ENCODE measurements at places on chromosomes 2 and 18.

DNA sequence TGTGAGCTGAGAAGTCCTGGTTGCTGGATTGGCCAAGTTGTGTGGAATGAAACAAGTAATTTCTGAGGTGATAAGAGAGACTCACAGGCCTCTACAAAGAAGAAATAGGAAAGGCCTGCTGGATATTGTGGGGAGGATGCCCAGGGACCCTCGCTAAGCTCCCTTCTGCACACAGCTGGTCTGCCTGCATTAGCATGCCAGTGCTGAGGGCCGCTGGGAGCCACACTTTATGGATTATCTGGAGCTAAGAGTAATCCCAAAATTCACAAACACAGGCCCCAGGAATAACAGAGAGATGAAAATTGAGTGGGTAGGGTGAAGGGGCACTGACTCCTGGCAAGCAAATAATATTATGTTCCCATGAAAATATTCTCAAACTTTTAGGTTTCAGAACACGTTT, 114.9 kb upstream of the SIX3 start:
- DNase-seq: no peak

DNA sequence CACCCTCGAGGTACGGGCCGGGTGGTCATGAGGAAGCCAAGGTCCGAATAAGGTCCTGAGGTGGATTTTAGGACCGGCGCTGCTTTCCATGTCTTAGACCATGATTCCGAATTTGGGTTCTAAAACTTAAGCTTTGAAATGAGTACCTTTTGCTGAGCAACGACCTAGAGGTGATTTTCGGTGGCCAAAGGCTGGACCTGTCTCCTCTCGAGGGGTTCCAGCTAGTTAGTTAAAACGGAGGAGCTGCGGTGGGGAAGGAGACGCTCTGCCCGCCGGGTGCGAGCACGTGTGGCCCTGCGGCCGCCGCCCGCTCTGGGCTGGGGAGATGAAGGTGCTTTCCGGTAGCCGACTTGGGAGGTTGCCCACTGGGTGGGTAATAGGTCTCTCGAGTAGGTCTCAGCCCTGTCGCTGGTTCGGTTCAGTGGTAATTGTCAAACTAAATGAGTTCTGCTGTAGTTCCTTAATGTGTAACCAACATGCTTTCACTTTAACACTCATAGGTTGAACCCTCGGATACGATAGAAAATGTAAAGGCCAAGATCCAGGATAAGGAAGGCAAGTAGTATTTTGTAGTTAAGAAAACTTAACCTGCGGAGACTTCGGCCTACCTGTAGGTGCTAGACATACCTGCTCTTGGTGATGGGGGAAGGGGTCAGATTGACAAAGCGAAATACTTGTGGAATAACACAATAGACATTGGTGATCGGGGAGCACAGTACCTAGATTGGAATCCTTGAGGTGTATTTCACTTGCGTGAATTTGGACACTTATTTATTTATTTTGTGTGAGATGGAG, 572 bp downstream of the RPS27A start:
- peak; percentile 29 for DNase-seq

GRCh38 chr2:238431456-238431855, 4.7 kb downstream of the ASB1 start:
- no peak for DNase-seq

DNA sequence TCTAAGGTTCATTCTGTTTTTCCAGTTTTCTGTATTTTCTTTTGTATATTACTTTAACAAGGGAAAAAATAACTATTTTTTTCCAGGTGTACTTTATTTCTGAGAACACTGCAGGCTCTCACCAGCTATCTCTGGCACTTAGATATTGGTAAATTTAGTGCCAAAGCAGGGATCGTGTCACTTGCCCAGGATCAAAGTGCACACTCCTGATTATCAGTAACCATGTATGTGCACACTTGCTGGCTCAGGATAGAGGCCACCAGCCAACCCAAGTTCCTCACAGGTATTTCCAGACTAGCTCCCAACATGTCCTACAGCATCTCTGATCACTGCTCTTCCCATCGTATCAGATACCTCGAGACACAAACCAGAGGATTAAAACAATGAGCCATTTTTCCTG, 5.8 kb upstream of the FZD5 start:
- no peak for DNase-seq

- DNase-seq: peak; percentile 65
Observed at GRCh38 chr2:237744613-237745249, 53.8 kb upstream of the RBM44 start.

GRCh38 chr2:142892715-142893114, 15.3 kb downstream of the KYNU start:
- DNase-seq: no peak

GRCh38 chr2:136215908-136216472, 98.0 kb upstream of the CXCR4 start:
- no peak for DNase-seq

DNA sequence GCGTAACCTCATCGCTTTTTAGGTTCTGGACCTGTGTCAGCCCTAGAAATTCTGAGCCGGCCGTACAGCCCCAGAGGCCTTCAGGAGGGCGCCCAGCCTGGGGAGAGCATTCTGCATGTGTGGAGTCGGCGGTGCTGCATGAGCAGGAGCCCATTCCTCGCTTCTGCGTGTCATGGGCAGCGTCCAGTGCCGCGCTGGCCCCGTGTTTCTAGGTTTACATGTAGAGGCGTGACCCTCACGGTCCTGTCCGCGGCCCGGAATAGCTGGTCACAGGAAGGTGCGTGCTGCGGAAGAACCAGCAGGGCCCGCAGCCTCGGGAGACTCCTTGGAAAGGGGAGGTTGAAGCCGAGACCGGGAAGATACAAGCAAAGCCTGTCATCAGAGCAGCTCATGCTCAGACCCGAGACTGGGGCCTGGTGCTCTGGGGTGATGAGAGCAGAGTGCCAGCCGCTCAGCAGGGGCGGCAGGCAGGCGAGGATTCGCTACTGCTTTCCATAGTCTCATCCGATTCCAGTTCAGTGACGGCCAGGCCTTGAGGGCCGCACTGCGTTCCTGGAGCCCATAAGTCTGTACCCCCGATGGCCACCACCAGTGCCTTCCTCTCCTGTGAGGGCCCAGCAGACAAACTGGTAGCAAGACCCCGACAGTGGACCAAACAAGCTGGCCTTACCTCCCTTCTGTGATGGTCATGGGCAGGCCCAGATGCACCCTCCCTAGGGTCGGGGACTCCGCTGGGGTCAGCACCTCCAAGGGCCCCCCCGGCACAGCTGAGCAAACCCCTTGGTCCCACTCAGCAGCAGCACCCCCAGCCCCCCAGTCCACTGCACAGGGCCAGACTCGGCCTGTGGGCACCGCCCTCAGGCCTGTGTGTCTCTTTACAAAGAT, 15.6 kb upstream of the NFATC1 start:
- DNase-seq: no peak

DNA sequence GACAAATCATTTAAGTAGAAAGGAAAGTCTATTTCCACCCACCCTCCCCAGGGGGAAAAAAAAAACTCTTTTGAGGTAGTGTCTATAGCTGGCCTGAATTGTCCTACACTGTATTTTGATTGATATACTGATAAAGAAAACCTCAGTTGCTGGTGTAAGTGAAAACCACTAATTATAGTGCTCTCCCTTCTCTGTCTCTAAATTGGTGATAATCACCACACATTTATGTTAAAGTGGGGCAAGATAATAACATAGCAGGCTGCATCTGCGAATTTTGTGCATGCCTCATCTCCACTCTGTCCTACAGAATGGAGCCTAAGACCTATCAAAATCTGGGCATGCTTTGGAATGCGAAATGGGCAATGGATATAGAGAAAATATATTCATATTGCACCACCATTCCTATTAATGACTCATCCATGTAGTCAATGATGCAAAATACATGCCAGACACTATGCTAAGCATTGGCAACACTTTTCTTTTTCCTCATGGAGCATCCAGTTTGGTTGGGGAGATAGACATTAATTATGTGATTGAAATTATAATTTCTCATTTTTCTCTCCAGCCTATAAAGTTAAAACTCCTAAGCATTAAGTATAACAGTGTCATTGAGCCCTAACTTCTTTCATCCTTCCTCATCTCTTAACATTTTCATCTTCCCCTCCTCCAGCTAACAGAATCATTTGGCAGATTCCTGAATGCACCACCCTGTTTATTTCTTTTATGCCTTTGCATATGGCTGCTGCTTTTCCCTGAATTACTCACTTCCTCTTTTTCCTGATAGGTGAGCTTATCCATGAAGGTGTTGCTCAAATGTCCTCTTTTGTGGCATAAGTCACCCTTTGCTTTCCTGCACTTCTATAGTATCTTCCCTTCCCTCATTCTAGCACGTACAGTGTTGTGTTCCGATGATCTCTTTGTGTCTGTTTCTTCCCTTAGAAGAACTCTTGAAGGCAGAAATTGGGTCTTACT, 58.2 kb downstream of the SLC9A2 start:
- DNase-seq: no peak

- DNase-seq: no peak
Observed at GRCh38 chr2:20062615-20063545, 11.5 kb upstream of the LAPTM4A start.

- no peak for DNase-seq
Observed at GRCh38 chr2:177783835-177784744, 288.5 kb downstream of the PDE11A start.

- DNase-seq: no peak
Observed at GRCh38 chr2:118250463-118250862, 162.2 kb downstream of the INSIG2 start.

DNA sequence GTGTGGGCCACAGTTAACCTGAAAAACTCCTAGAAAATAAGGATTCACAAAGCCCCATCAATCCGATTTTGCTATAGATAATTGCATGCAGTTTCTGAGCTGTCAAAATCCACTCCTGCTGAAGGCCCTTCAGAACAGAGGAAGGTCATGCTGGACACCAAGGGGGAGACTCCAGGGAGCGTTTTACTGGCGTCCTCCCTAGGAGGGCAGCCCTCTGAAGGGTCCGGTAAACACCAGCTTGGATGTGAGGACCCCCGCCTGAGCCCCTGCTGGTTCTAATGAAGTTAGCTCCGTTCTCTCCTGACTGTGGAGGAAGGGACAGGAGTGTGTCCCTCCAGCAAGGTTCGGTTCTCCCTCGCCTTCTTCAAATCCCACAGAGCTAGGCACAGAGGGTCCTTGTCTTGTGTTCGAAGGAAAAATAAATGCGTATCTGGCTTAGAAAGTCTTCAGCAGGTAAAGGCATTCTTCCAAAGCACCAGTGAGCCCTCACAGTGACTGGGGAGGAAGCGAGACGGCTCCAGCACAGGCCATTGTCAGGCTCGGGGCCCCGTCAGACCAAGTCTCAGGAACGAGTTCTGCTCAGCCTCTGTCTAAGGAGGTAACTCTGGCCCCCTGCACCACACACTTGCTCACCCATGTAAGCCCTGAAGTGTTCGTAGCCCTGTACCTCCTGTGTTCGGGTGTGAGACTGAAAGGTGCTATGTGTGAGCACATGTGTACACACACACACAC, 41.6 kb downstream of the CABLES1 start:
- no peak for DNase-seq

GRCh38 chr18:13502585-13502984, 223.8 kb downstream of the FAM210A start:
- DNase-seq: no peak

- no peak for DNase-seq
Observed at GRCh38 chr2:227370791-227371312, 8.3 kb downstream of the TM4SF20 start.

DNA sequence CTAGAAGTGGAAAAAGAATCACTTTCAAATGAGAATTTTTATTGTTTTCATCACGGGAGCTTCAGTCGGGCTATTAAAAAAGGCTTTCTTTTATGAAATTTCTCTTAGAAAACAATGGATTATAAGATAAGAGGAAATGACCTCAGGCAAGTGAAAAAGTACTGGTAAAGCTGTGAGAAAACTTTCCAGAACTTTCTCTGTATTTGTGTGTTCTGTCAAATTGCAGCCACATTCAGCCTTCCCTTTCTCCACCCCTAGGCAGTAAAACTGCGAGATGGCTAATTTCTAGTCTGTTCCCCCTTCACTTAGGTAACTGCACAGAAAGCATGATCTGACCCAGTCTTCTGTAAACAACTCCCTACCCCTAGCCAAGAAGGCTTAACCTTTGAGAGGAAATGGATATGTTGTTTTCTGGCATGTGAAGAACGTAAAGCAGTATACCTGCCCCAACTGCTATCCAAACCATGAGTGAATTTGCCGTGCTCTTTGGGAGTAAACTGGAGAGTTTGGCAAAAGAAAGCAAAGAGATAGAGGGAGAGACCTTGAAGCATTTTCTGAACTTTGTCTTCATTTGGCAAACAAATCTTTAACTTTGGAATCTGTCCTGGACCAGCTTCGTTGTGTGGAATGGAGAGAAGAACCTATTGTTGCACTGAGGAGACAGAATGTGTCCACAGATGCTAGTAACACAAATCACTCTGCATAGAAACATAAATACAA, 105.4 kb downstream of the ETAA1 start:
- no peak for DNase-seq

DNA sequence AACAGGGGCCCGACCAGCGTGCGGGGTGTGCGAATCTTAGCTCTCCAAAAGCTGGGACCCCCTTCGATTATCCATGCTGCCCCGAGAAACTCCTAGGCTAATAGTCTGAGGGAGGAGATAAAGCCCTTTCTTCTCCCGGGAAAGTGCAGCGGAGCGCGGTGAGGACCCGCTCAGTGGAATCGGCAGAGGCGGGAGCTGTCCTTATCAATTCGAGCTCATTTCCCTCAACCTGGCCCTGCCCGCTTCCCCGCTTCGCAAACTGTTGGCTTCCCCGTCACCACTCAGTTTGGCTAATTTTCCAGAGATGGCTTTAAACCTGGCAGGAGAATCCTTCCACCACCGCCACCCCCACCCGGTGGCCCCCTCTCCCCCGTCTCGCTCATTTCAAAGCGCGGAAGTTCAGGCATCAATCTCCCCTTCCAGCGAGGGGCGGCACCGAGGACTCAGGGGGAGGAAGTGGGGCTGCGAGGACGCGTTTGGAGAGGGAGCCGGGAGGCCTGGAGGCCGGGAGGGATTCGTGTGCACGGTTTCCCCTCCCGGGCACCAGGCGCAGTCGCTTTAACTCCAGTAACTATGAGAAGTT, 1.6 kb downstream of the KLHL14 start:
- no peak for DNase-seq

DNA sequence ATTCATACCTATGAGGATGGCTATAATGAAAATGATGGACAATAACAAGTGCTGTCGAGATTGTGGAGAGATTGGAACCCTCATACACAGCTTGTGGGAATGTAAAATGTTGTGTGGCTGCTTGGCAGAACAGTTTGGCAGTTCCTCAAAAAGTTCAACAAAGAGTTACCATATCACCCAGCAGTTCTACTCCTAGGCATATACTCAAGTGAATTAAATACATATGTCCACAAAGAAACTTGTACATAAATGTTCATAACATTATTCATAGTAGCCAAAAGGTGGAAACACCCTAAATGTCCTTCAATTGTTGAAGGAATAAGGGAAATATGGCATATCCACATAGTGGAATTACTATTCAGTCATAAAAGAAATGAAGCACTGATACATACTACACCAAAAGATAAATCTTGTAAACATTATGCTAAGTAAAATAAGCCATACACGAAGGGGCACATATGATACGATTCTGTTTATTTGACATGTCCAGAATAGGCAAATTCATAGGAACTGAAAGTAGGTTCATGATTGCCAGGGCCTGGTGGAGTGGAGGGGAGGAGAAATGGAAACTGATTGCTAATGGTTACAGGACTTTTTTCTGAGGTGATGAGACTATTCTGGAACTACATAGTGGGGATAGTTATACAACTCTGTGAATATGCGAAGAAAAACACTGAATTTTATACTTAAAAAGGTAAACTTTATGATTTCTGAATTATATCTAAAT, 92.1 kb downstream of the ADAM23 start:
- no peak for DNase-seq

GRCh38 chr2:229408356-229408755, 137.3 kb upstream of the PID1 start:
- no peak for DNase-seq

- no peak for DNase-seq
Observed at GRCh38 chr2:168825126-168825525, 22.7 kb downstream of the NOSTRIN start.

- DNase-seq: no peak
Observed at GRCh38 chr18:70442933-70443332, 154.1 kb downstream of the SOCS6 start.
